Inflammatory macrophage treated with lipopolysaccharide for 1 hour (primary cell): ENCODE measurements at places on chromosomes 11 and 22.

- no peak for DNase-seq
These were observed 286.8 kb upstream of the ANO3 start for GRCh38 chr11:26045082-26045481.

- no peak for DNase-seq
These were observed 79.1 kb upstream of the KCNQ1OT1 start for GRCh38 chr11:2778630-2779498.

DNA sequence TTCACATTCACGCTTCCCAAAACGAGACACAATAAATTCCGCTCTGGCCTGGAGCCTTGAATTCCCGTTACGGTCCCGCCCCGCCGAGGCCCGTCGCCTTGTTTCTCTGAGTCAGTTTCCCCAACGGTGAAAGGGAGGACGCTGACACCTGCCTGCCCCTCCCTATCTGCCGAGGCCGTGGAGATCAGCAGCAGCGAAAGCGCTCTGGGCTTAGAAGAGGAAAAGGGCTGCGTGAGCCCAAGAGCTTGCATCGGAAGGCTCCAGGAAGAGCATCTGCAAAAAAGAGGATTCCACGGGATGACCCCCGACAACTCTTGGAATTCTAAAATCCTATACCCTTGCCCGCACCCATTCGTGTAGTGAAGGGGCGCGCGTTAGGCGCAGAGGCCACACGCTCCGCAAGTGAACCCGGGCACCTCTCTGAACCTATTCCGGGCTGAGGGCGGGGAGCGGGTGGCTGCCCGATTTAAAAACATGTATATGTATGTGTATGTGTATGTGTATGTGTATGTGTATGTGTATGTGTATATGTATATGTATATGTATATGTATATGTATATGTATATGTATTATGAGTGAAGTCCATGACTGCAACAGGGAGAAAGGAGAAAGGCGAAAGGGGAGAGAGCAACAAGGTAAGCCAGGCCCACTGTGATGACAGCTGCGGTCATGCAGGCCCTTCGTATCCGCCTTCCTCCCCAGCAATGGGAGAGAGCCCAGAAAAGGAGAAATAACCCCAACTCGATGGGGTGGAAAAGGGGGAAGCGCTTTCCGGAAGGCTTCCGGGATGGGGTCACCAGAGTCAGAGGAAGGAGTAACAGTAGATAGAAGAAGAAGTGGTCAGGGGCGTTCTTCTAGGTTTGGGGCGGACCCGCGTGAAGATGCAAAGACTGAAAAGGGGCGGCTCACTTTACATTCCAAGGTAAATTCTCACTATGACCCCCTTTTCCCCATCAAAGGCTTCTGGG, 948 bp upstream of the MRTFA start:
- DNase-seq, result peak; percentile 88

DNA sequence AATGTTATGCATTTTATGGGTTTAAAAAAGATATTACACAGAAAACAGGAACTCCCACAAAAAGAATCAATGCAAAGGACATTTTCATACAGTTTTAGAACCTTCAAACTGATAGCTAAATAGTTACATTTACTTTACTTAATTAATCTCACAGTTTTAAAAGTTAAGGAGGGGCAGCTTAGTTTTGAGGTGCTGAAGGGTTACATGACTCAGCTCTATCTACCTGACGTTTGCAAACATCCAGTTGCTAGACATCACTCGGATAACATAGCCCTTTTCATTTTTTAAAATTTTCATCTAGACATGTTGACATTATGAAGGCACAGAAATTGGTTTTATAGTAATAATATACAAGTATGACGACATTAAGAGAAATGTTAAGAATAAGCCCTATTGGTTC, 53.7 kb upstream of the HSD17B12 start:
- no peak for DNase-seq

DNA sequence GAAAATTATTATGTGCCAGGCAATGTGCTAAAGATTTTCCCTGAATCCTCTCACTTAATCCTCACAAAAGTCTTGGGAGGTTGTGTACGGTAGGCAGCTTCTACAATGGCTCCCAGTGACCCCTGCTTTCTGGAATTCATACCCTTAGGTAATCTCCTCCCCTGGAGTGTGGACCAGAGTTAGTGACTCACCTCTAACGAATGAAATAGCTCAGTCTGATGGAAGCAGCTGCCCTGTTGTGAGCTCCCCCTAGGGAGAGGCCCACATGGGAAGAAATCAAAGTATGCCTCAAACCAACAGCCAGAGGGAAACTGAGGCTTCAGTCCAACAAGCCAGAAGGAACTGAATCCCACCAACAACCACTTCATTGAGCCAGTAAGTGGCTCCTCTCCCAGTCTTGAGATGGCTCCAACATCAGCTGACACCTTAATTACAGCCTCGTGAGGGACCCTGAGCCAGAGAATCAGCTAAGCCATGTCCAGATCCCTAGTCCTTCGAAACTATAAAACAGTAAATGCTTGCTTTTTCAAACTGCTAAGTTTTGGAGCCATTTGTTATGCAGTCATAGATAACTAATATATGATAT, 98.9 kb upstream of the ISX start:
- no peak for DNase-seq

DNA sequence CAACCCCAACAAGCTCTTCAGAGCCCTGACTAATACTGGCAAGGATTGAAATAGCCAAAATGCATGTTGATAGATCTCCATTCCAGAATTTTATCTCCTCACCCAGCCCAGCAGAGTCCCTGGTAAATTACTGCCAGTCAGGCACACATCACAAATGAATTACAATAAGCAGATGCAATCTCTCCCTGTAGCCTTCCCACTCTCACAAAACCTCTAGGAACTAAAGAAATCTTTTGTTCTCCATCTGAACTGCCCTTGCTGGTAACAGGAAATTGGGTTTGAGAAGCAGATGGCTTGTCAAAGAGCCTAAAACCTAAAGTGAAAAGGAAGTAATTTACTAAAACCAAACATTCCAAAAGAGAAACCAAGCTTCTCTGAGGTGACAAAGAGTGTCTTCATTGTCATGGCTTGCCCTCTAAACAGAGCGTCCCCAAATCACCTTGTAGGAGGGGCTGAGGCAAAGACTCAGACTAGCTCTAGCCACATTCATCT, 59.5 kb downstream of the FAM168A start:
- peak; percentile 50 for DNase-seq

GRCh38 chr11:66457826-66458225, 8.9 kb upstream of the PELI3 start:
- no peak for DNase-seq

GRCh38 chr11:13883042-13883441, 79.5 kb upstream of the SPON1 start:
- no peak for DNase-seq

- no peak for DNase-seq
These were observed 113.1 kb upstream of the B3GAT1 start for GRCh38 chr11:134524896-134525845.
